A549 treated with Hydrocortisone at 1 μM for 4 hours (cell line): ENCODE measurements at places on chromosomes 7 and 10. TPM values are rescaled to one million over a fixed set of nuclear protein-coding genes. Genes with fewer than 3 reads are reported as not detected.

The STAG3 gene
- total RNA-seq: 0.07 to 0.52 TPM (median 0.15 TPM) in 5 replicates

The PPP1R3C gene
- total RNA-seq: 19.9 to 28.4 TPM (median 24.2 TPM) in 5 replicates

The HKDC1 gene
- 8.3 to 11.9 TPM (median 9.9 TPM) in 5 replicates for total RNA-seq

The CNNM1 gene
- 21.9 to 28.6 TPM (median 26.2 TPM) in 5 replicates for total RNA-seq

The KIF11 gene
- 28.7 to 46.4 TPM (median 34.3 TPM) in 5 replicates for total RNA-seq

The IFIT1B gene
- total RNA-seq: not detected in 5 replicates

The CFAP46 gene
- total RNA-seq: 0.92 to 1.5 TPM (median 1.4 TPM) in 5 replicates

The PYROXD2 gene
- total RNA-seq: 3.9 to 5.1 TPM (median 4.7 TPM) in 5 replicates

The VSTM4 gene
- 0.24 to 0.44 TPM (median 0.28 TPM) in 5 replicates for total RNA-seq

The TMEM243 gene
- 23.5 to 27.3 TPM (median 25.8 TPM) in 5 replicates for total RNA-seq

The NEBL gene
- 8.1 to 11.9 TPM (median 10.9 TPM) in 5 replicates for total RNA-seq

The CYP3A7 gene
- not detected in 5 replicates for total RNA-seq

The GPER1 gene
- 0.93 to 1.3 TPM (median 1.2 TPM) in 5 replicates for total RNA-seq

The TMEM213 gene
- total RNA-seq: not detected in 5 replicates

The GNB2 gene
- 194 to 257 TPM (median 243 TPM) in 5 replicates for total RNA-seq

The FAM131B gene
- total RNA-seq: 0.23 to 0.50 TPM (median 0.39 TPM) in 5 replicates

The DDX21 gene
- 110 to 183 TPM (median 127 TPM) in 5 replicates for total RNA-seq

The ACTA2 gene
- 17.1 to 19.5 TPM (median 19.1 TPM) in 5 replicates for total RNA-seq

The HABP2 gene
- 0.06 to 0.18 TPM (median 0.13 TPM) in 5 replicates for total RNA-seq

The HEPACAM2 gene
- total RNA-seq: not detected in 5 replicates

The PIK3AP1 gene
- total RNA-seq: 0.54 to 0.86 TPM (median 0.67 TPM) in 5 replicates

The ZNF425 gene
- 1.1 to 1.7 TPM (median 1.4 TPM) in 5 replicates for total RNA-seq

The CPA2 gene
- total RNA-seq: 0.08 to 0.30 TPM (median 0.16 TPM) in 3 of 5 replicates, not detected in the others

The CYP2C19 gene
- not detected in 5 replicates for total RNA-seq

The AMPH gene
- total RNA-seq: 0.03 to 0.12 TPM (median 0.07 TPM) in 5 replicates

The BRAT1 gene
- total RNA-seq: 25.6 to 34.5 TPM (median 33.5 TPM) in 5 replicates

The GIMAP1 gene
- not detected in 5 replicates for total RNA-seq

The C10orf67 gene
- 0.03 to 0.09 TPM (median 0.07 TPM) in 3 of 5 replicates, not detected in the others for total RNA-seq

The GPR15LG gene
- total RNA-seq: not detected in 5 replicates

The GAD2 gene
- total RNA-seq: not detected in 5 replicates

The FAM25C gene
- 0.59 to 2.9 TPM (median 0.93 TPM) in 4 of 5 replicates, not detected in the other for total RNA-seq

The TCAF2 gene
- 0.89 to 1.7 TPM (median 1.2 TPM) in 5 replicates for total RNA-seq

The DRGX gene
- 0.03 to 0.08 TPM (median 0.06 TPM) in 3 of 5 replicates, not detected in the others for total RNA-seq

The CAV1 gene
- 515 to 689 TPM (median 664 TPM) in 5 replicates for total RNA-seq

The BICC1 gene
- total RNA-seq: 14.6 to 25.3 TPM (median 17.1 TPM) in 5 replicates

The EVX1 gene
- 0.07 to 0.22 TPM (median 0.13 TPM) in 5 replicates for total RNA-seq

The LGI1 gene
- total RNA-seq: not detected in 5 replicates

The LRRC18 gene
- not detected in 5 replicates for total RNA-seq

The HMX2 gene
- total RNA-seq: 0.10 to 0.15 TPM (median 0.12 TPM) in 4 of 5 replicates, not detected in the other

The GDF2 gene
- total RNA-seq: not detected in 5 replicates

The CPXM2 gene
- not detected in 5 replicates for total RNA-seq

The ZPBP gene
- not detected in 5 replicates for total RNA-seq

The NYAP1 gene
- total RNA-seq: 3.0 to 7.0 TPM (median 5.1 TPM) in 5 replicates

The HOXA11 gene
- total RNA-seq: 0.58 to 0.68 TPM (median 0.63 TPM) in 5 replicates

The FKBP6 gene
- total RNA-seq: not detected in 5 replicates

The ADGRA1 gene
- total RNA-seq: 0.15 to 0.34 TPM (median 0.23 TPM) in 5 replicates

The PODXL gene
- total RNA-seq: 28.7 to 56.2 TPM (median 40.1 TPM) in 5 replicates

The COL28A1 gene
- 0.43 to 0.97 TPM (median 0.67 TPM) in 5 replicates for total RNA-seq

The TMEM26 gene
- 0.01 to 0.07 TPM (median 0.05 TPM) in 4 of 5 replicates, not detected in the other for total RNA-seq

The STEAP1B gene
- 0.07 to 0.21 TPM (median 0.13 TPM) in 5 replicates for total RNA-seq

The KIAA1217 gene
- 1.1 to 1.7 TPM (median 1.4 TPM) in 5 replicates for total RNA-seq

The TYW1B gene
- total RNA-seq: 2.1 to 3.1 TPM (median 2.5 TPM) in 5 replicates

The NME8 gene
- not detected in 5 replicates for total RNA-seq

The EN2 gene
- 0.68 to 0.97 TPM (median 0.83 TPM) in 5 replicates for total RNA-seq

The PILRA gene
- 3.3 to 5.4 TPM (median 5.2 TPM) in 5 replicates for total RNA-seq

The CFAP69 gene
- 1.4 to 2.0 TPM (median 1.7 TPM) in 5 replicates for total RNA-seq

The HOXA10 gene
- total RNA-seq: 5.4 to 7.8 TPM (median 6.3 TPM) in 5 replicates

The DOCK1 gene
- total RNA-seq: 18.8 to 27.0 TPM (median 23.9 TPM) in 5 replicates
